ENCODE measurements at places on chromosomes 4 and X.

GRCh38 chr4:174198828-174199227 is 84.6 kb downstream of the FBXO8 start:
- DNase-seq = peak; percentile 86

GRCh38 chrX:25754399-25754798 is 383.7 kb upstream of the MAGEB18 start:
- DNase-seq = no peak

DNA sequence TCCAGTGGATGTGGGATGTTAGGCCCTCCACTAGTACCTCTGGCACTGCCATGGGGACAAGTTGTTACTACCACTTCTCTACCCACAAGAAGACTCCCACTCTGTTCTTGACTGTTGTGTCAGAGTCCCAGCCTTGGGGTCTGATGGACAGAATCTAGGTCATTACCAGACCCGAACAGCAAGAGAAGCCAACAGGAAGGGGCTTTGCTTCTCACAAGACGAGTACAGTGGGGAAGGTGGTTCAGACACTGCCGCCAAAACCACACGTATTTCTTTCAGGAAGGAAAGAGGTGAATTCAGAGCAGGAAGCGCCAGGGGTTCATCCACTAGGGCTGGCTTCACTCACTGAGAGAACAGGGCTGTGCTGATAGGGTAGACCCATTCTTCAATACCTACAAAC is 161.3 kb upstream of the KIT start:
- no peak for DNase-seq

- no peak for DNase-seq
Measured at GRCh38 chr4:101701551-101701950, 89.0 kb upstream of the BANK1 start.

DNA sequence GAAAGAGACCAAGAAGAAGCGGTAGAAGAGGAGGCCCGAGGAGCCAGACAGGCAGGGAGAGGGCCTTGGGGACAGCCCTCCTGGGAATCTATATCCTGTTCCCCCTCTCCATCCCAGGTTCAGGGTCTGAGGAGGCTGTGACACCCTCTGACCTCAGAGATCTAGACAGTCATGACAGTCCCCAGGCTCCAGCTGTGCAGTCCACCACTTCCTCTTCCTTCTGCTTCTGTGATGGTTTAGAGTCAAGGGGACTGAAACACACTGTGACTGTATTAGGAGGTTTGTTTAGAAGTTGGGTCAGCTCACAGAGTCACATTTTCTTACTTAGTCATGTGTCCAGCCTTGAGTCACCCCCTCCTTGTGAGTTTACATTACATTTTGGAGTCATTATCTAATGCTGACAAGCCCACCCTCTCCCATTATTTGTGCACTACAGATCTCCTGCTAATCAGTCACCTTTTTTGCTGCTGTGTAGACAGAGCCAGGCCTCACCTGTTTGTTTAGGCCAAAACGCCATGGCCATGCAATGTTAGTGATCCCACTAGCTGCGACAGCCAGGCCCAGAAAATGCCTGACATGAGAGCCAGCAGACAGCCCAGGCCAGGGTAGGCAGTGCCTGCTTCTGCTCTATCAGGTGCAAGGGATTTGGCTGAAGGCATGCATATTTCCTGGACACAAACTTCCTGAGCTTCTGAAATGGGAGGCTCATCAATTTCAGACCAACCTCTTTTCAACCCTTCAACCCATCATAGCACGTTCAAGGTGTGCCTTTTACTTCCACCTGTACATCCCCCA is 26.0 kb downstream of the MANBA start:
- no peak for DNase-seq

GRCh38 chr4:52244848-52245247 is 193.7 kb downstream of the SPATA18 start:
- no peak for DNase-seq

DNA sequence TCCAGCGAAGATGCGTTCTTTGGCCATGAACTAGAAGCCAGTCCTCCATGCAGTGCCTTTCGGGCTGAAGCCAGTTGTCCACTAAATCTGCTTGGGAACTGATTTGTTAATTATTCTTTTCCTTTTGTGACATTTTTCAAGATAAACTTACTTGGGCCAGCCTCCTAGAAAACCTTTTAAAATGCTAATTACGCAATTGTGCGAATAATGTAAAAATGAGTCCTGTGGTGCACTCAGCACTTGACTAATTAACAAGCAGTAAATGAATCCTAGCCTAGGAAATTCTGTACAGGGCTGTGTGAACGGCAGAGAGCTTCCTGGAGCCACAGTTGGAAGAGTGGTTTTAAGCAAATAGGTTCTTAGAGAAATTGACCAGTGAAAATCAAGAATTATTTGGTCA is 149.9 kb upstream of the SCML1 start:
- DNase-seq = no peak

GRCh38 chrX:133402042-133402453 is 13.2 kb downstream of the GPC4 start:
- DNase-seq = peak; percentile 73

DNA sequence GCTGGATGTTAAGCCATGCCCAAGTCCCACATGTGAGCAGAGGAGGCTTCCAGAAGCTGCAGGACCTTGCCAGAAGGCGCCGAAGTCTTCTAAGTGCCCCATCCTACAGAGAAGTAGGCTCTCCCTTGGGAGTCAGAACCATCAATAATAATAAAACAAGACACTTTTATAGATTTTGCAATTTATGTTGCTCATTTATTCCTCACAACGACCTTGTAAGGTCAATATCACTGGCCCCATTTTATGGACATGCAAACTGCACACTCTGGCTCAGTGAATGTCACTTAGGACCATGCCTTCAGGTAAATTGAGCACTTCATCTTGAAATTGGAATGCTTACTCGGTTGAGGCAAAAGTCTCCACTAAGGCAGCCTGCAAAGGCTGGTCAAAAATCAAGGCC is 170.4 kb downstream of the BCOR start:
- no peak for DNase-seq
